SK-MEL-5 (cell line): ENCODE measurements at places on chromosomes 16 and 17. TPM values are rescaled to one million over a fixed set of nuclear protein-coding genes. Genes with fewer than 3 reads are reported as not detected.

- DNase-seq, result no peak
These were observed 161.2 kb downstream of the MRTFB start for GRCh38 chr16:14232106-14232864.

- DNase-seq, result no peak
These were observed 16.0 kb downstream of the CD7 start for GRCh38 chr17:82301300-82301915.

DNA sequence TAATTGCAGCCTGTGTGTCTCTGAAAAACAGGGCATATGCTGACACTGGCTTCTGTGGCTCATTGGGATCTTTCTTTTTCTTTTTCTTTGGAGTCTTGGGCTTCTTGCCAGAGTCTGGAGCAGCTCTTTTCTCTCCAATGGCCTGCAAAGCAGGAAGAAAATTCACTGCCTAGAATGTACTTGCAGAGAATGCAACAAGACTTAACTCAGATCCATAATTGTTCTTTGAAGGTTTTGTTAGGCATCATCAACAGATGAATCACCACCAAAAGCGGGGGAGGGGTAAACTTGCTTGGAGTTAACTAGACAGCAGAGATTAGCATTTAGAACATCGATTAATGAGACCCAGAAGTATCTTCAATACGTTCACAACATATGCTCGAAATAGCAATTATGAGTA, 100.9 kb downstream of the TOX3 start:
- DNase-seq, result no peak

DNA sequence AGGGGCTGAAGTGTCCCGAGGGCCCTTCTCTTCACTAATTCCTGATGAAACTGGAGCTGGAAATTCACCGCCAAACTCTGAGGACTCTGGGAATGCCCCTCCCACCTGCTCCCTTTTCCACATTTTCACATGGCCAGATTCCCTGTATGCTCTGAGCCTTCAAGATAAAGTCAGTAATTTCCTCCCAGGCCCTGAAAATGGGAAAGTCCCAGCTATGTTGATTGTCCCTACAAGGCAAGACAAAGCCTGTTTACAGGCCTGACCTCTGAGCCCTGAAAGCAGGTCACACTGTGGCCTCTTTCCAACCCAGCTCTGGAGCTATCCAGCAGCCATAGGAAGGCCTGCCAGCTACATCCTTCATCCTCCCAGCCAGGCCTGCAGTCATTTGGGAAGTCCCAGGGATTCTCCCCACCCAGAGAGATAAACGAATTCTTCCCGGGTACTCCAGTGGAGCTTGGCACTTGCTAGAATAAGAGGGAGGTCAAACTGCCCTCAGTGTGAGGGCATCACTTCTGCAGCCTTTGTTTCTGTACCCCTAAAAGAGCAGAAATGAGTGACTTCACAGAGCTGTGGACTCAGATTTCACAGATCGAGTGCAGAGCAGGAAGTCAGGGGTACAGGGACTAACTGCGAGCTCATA, 19.6 kb upstream of the CCL2 start:
- DNase-seq, result no peak

DNA sequence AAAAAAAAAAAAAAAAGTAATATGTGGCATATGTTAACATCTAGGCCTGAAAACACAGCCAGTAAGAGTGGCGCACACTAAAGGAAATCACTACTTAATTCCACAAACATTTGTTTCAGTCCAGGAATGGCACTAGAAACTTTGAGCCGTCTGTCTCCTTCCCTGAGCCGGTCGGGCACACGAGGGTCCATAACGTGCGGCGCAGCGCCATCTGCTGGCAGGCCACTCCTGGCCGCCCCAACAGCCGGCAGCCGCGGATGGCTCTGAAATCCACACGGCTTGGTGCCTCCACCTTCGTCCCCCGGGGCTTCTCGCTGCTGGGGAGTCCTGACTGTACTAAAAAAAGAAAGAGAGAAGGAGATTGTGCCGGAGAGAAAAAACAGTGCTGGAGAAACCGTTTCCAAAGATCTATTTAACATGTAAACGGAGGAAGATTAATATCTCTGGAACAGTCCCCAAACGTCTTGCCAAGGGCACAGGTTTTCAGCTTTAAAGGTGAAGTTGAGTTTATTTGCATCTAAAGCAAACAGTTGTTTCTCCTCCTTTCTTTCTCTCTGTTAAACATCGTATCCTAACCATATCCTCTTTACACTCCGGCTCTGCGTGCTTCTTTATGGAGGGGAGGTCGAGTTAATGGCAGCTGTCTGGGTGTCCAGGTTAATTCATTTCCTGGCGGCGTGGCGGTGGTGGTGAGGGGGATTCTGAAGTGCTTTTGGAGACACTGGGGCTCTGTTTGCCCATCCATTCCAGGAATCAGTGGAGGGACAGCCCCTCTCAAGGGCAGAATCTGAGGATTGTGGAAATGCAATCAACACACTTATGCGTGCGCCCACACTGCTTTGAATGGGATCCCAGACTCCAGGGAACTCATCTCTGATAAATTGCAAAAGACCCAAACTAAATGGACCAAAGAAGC, 611.3 kb upstream of the SALL1 start:
- DNase-seq, result peak; percentile 61

DNA sequence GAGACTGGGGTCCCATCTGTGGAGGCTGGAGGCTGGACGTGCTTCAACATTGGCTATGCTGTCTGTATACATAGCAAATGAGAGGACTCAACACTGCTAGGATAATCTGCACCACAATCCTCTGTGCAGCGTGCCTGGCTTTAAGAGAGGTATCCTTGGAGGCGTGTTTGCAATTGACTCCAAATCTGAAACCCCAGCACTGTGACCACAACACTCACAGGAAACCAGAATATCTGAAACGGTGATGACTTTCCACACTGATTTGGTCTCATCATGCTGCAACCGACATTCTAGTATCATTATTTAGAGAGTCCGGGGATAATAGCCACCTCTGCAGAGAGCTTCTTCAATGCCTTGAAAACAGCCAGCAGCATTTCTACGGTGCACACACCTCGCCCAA, 35.1 kb downstream of the TLE7 start:
- DNase-seq, result no peak

- DNase-seq, result no peak
These were observed 149.3 kb downstream of the MSI2 start for GRCh38 chr17:57405491-57406072.

GRCh38 chr16:86923656-86924055, 345.3 kb downstream of the FOXL1 start:
- no peak for DNase-seq

DNA sequence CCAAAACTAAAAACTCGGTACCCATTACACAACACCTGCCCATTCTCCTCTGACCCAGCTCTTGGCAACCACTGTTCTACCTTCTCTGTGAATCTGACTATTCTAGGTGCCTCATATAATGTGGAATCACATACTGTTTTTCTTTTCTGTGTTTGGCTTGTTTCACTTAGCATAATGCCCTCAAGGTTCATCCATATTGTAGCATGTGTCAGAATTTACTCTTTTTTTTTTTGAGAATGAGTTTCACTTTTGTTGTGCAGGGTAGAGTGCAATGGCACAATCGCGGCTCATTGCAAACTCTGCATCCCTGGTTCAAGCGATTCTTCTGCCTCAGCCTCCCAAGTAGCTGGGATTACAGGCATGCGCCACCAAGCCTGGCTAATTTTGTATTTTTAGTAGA, 59.5 kb upstream of the RBL2 start:
- no peak for DNase-seq

DNA sequence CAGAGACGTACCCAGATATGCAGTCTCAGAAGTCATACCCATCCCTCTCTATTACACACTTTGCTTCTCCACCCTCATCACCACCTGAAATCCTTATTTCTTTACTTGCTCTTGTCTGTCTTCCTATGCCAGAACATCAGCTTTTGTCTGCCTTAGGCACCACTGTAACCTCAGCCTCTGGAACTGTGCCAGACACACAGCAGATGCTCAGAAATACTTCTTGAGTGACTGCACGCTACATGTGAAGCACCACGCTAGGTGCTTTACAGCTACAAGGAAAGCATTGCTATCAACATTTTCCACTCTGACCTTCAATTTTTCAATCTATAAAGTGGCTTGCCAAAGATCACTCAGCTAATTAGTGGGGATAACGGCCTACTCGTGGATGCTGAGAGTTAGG, 226.8 kb downstream of the CHD9NB start:
- no peak for DNase-seq

DNA sequence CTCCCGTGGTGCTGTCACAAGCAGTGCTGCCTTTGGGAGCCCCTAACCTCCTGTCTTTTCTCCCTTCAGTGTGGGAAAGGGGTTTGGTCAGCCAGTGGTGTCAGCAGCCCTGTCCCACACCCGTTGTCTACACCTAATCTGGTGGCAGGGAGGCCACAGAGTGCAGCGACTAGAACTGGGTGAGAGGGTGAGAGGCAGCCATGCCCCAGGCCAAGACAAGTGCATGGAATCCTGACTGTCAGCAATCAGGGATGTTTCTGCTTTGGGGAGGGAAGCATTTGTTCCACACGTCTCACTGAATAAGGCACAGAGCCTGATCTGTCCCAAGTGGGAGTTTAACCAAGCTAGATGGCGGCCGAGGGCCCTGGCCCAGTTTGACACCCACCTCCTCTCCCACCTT, 1.4 kb upstream of the ZNF267 start:
- DNase-seq, result no peak

- DNase-seq, result no peak
These were observed 247.0 kb downstream of the CHD9NB start for GRCh38 chr16:52805559-52806168.

DNA sequence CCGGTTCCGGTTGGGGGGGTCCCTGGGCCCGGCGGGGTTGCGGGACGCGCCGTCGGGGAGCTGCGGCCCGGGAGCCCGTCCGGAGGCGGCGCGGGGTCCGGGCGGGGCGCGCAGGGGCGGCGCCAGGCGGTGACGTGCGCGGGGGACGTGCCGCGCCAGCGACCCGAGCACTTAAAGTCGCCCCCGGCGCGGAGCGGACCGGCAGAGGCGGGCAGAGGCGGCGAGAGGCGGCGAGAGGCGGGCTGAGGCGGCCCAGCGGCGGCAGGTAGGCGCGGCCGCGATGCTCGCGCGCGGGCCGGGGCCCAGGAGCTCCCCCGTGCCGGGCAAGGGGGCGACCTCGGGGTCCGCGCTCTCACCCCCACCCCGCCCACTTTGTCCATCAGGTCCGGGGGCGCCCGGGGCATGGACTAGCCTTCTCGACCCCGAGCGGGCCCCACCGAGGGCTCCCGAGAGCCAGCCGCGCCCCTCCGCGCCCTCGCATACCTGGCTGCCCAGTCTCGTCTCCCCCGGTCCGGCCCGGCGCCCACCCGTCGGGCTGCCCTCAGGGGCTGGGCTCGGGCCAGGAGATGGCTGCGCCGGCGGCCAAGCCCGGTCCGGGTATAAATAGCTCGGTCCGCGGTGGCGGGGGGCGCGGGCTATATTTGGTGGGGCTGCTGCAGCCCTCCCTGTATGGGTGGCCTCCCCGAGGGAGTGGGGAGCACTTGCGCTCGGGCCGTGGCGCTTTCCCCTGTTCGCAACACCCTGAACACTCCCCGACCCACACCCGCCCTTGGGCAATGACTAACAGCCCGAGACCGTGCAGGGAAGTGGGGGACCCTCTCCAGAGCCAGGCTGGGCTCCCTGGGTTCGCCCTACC, at the start of gene SLC16A3:
Gene SLC16A3 (plus strand): TSS at position 201 of the 856 bp plus-strand sequence. CDS start 6,967 bp downstream, outside the sequence.
- DNase-seq, result no peak

GRCh38 chr16:84937196-84938005, 73.9 kb downstream of the ZDHHC7 start:
- no peak for DNase-seq

GRCh38 chr17:50079334-50080095, 15.6 kb upstream of the PDK2 start:
- peak; percentile 88 for DNase-seq

DNA sequence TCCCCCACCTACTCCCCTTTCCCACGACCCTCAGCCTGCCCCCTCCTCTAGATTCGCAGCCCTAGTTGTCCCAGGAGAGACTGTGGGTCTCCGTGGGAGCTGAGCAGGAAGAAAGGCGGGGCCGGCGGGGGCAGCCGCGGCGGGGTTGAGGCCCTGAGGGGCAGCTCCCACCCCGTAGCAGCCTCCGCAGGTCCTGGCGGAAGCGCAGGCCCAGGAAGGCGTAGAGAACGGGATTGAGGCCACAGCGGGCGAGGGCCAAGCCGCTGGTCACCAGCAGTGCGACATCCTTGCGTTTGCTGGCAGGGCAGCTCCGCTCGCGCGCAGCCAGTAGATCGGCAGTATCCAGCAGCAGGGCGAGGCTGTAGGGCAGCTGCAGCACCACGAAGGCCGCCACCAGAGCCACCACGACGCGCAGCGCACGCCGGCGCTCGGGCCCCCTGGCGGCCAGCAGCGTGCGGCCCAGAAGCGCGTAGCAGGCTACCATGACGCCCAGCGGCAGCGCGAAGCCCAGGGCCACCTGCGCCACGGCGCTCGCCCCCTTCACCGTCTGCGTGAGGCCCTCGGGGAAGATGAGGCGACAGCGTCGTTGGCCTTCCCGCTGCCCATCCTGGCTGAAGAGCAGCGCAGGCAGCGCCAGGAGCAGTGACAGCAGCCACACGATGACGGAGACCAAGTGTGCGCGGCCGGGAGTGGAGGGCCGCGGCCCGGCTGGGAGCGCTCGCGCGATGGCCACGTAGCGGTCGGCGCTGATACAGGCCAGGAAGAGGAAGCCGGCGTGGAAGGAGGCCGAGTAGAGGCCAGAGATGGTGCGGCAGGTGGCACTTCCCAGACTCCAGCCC, 1.9 kb downstream of the CCR10 start:
- peak; percentile 66 for DNase-seq

GRCh38 chr16:68345351-68345810, 34.6 kb downstream of the PRMT7 start:
- DNase-seq, result no peak

DNA sequence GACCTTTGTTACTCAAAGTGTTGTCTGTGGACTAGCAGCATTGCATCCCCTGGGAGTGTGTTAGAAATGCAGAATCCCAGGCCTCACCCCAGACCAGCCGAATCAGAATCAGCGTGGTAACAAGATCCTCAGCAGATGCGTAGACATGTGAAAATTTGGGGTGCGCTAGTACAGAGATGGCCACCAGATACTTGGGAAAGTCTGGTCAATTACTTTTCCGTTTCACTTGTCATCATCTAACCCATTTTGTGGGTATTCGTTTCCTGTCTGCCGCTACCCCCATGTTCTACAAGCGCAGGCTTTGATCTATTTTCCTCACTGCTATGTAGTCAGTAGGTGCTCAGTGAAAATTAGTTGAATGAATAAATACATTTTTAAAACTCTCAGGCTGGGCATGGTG, 33.1 kb upstream of the HERPUD1 start:
- DNase-seq, result no peak

- DNase-seq, result no peak
These were observed 12.5 kb downstream of the ZNF276 start for GRCh38 chr16:89733792-89734191.

The CCL5 gene
- 0.29 TPM in 1 of 2 replicates, not detected in the other for total RNA-seq

The ACBD4 gene
- total RNA-seq, result 1.7 and 3.3 TPM in 2 replicates

The KCNAB3 gene
- total RNA-seq, result 0.21 and 0.37 TPM in 2 replicates

The CACNG1 gene
- not detected in 2 replicates for total RNA-seq

The DNAI2 gene
- not detected in 2 replicates for total RNA-seq

The OTOP3 gene
- not detected in 2 replicates for total RNA-seq

The C16orf89 gene
- 0.13 and 0.64 TPM in 2 replicates for total RNA-seq
